ENCODE measurements at places on chromosomes 6 and 20. TPM values are rescaled to one million over a fixed set of nuclear protein-coding genes. Genes with fewer than 3 reads are reported as not detected.

CD40 gene
- 69.4 TPM for total RNA-seq

DEFB110 gene
- total RNA-seq, result not detected

BPIFB2 gene
- not detected for total RNA-seq

SMIM26 gene
- 41.0 TPM for total RNA-seq

FOXF2 gene
- not detected for total RNA-seq

TTK gene
- 6.6 TPM for total RNA-seq

PTCHD4 gene
- total RNA-seq, result 28.5 TPM

CLVS2 gene
- 0.28 TPM for total RNA-seq

SLC35D3 gene
- total RNA-seq, result not detected

C6orf15 gene
- not detected for total RNA-seq

TBX18 gene
- total RNA-seq, result 9.4 TPM

MROH8 gene
- total RNA-seq, result 4.3 TPM

PRL gene
- not detected for total RNA-seq

SLC22A7 gene
- total RNA-seq, result not detected

PHIP gene
- 42.4 TPM for total RNA-seq

TRERF1 gene
- total RNA-seq, result 8.7 TPM

CNR1 gene
- 2.0 TPM for total RNA-seq

SYCP2L gene
- total RNA-seq, result 8.1 TPM

TBXT gene
- 44.8 TPM for total RNA-seq

PLG gene
- not detected for total RNA-seq

PRRT1 gene
- total RNA-seq, result 2.1 TPM

OR2J3 gene
- total RNA-seq, result not detected

SMLR1 gene
- not detected for total RNA-seq

BNIP5 gene
- not detected for total RNA-seq

CPXM1 gene
- 139 TPM for total RNA-seq

STMND1 gene
- total RNA-seq, result not detected

All from endothelial cell (in vitro differentiated cells).